Activated naive CD8-positive, alpha-beta T cell treated with anti-CD3 and anti-CD28 coated beads for 36 hours (primary cell): ENCODE measurements at places on chromosomes 4 and X. TPM values are rescaled to one million over a fixed set of nuclear protein-coding genes. Genes with fewer than 3 reads are reported as not detected.

Gene FGD1
- total RNA-seq, result 0.19 TPM

Gene BANK1
- 1.6 TPM for total RNA-seq

Gene STK26
- total RNA-seq, result 76.4 TPM

DNA sequence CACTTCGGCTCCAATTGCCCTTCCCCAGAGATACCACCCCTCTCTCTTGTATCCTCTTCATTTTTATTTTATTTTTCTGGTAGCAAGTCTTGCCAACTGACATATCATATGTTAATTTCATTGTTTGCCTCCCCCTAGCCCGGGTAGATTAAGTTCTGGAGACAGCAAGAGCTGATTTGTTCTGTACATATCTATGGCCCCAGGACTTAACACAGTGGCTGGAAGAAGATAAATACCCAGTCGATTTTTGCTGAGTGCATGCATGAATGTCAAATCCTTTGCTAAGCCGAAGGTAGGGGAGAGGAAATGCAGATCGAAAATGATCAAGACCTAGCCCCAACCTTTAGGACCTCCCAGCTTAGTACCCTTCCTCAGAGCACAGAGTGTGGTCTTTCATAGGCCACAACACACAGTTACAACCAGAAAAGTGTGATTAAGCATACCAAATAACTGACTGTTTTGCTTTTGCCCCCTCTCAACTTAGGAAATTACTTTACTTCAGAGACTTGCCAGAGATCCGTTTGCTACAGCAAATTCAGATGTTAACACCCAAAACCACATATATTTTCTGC lies 58.7 kb upstream of the KLF3 start:
- no peak for DNase-seq
- peaks cover 2% of the 10 kb centered on the region for H3K36me3 ChIP-seq
- H3K4me3 ChIP-seq, result no peak overlapping the region
- peaks cover 24% of the 10 kb centered on the region for H3K4me1 ChIP-seq
- no peak overlapping the region for H3K27ac ChIP-seq

GRCh38 chr4:19230906-19231545 lies 1020.7 kb upstream of the SLIT2 start:
- no peak overlapping the region for H3K27ac ChIP-seq
- H3K4me3 ChIP-seq, result no peak overlapping the region
- H3K36me3 ChIP-seq, result no peaks in the 10 kb centered on the region
- no peaks in the 10 kb centered on the region for H3K4me1 ChIP-seq
- no peaks in the 10 kb centered on the region for H3K27me3 ChIP-seq
- DNase-seq, result no peak

GRCh38 chrX:74147439-74147838 lies 156.5 kb upstream of the ZCCHC13 start:
- DNase-seq, result no peak
- H3K4me3 ChIP-seq, result no peak overlapping the region
- H3K27ac ChIP-seq, result no peak overlapping the region
- peaks cover 13% of the 10 kb centered on the region for H3K36me3 ChIP-seq
- no peaks in the 10 kb centered on the region for H3K4me1 ChIP-seq

- H3K27ac ChIP-seq, result no peak overlapping the region
- no peak overlapping the region for H3K4me3 ChIP-seq
- H3K27me3 ChIP-seq, result no peaks in the 10 kb centered on the region
Observed at GRCh38 chrX:10922159-10922558, 189.0 kb upstream of the HCCS start.

- H3K36me3 ChIP-seq, result no peaks in the 10 kb centered on the region
- DNase-seq, result no peak
- no peak overlapping the region for H3K27ac ChIP-seq
- H3K4me3 ChIP-seq, result no peak overlapping the region
Observed at GRCh38 chr4:37562592-37562991, 123.6 kb downstream of the RELL1 start.

DNA sequence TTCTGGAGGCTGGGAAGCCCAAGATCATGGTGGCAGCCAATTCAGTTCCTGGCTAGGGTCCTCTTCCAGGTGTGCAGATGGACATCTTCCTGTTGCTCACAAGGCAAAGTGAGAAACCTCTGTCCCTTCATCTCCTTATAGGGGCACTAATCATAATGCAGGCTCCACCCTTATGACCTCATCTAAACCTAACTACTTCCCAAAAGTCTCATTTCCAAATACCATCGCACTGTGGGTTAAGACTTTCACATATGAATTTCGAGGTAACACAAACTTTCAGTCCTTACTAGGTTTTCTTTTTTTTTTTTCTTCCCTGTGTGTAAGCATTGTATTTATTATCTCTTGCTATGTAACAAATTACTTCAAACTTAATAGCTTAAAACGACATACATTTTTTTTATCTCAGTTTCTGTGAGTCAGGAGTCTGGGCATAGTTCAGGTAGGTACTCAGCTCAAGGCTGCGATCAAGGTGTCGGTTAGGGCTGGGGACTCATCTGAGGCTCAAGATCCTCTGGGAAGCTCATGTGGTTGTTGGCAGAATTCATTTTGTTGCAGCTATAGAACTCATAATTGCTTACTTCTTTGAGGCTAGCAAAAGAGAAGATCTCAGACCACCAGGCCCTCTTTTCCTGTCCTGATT lies 204.7 kb upstream of the STK26 start:
- no peak for DNase-seq
- H3K4me1 ChIP-seq, result peaks cover 27% of the 10 kb centered on the region
- no peak overlapping the region for H3K4me3 ChIP-seq
- no peaks in the 10 kb centered on the region for H3K27me3 ChIP-seq

DNA sequence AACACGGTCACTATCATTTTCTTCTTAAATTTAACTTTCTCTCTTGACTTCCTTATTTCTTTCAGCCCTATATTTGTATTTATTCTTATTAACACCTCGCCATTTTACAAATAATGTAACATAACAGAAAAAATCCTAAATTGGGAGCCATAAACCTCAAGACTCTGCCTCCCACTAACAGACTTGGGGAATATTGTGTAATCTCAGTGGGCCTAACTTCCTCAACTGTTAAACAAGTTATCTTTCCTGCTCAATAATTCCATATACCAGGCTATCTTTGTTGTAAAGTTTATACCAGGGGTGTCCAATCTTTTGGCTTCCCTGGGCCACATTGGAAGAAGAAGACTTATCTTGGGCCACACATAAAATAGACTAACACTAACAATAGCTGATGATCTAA lies 26.2 kb downstream of the PRSS12 start:
- no peak overlapping the region for H3K27ac ChIP-seq
- no peaks in the 10 kb centered on the region for H3K4me1 ChIP-seq
- H3K36me3 ChIP-seq, result no peaks in the 10 kb centered on the region
- H3K27me3 ChIP-seq, result peaks cover 6% of the 10 kb centered on the region
- H3K4me3 ChIP-seq, result no peak overlapping the region
- no peak for DNase-seq
